M059J (cell line): ENCODE measurements at places on chromosomes 1 and 21. TPM values are rescaled to one million over a fixed set of nuclear protein-coding genes. Genes with fewer than 3 reads are reported as not detected.

CFHR4 gene
- total RNA-seq, result not detected in 2 replicates

NBPF10 gene
- total RNA-seq, result 0.66 and 1.4 TPM in 2 replicates

LRRC8C gene
- total RNA-seq, result 4.8 and 6.1 TPM in 2 replicates

ABCA4 gene
- total RNA-seq, result 0.15 TPM in 1 of 2 replicates, not detected in the other

CLSTN1 gene
- total RNA-seq, result 58.6 and 97.5 TPM in 2 replicates

LSM10 gene
- 6.8 and 7.6 TPM in 2 replicates for total RNA-seq

CFAP74 gene
- total RNA-seq, result not detected in 2 replicates

AKNAD1 gene
- 0.37 and 2.3 TPM in 2 replicates for total RNA-seq

SPEN gene
- total RNA-seq, result 15.9 and 28.9 TPM in 2 replicates

- no peak for DNase-seq
Observed at GRCh38 chr21:34852448-34852847, 183.7 kb downstream of the CLIC6 start.

DNA sequence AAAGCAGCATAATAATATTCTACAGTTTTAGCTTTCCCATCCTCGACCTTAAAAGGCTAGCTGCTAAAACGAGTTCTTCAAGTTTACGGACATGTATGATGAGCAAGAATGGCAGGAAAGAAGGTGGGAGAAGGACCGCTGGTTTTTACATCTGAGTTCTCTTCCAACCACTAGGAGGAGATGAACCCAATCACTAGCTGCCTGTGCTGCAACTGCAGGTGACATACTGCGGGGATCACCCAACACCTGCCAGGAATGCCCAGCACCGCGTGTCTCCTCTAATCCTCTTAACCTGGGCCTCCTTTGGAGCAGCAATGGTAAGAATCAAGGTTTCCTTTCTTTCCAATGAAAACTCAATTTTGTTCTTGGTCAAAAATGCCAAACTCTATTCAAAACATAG lies 23.5 kb downstream of the TOR3A start:
- no peak for DNase-seq

- DNase-seq, result no peak
Observed at GRCh38 chr1:195218428-195219212, 1389.6 kb downstream of the KCNT2 start.

DNA sequence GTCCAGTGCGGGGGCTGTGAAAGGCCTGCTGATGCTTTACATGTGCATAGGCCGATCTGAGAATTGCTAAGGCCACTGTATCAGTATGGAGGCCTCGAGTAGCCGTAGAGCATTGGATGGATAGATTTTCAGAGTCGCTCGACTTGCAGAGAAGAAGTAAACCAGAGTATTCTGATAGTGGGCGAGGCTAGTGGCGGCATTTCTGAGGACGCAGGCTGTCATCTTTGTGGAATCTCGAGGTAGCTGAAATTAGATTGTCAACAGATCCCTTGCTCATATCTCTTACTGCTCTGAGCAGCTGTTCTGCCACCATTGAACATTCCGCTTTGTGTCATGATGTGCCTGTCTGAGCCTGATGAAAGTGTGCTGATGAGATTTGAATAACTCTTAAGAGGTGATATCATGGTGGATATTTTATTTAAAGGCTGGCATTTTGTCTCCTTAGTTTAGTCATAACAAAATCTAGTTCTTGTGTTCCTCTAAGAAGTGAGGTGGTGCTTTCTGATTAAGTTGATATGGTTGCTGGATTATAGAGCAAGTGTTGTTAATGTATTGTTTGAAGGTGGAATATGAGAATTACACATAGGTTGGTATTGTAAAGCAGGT lies 1.5 kb downstream of the KIF1B start:
- peak; percentile 50 for DNase-seq

DNA sequence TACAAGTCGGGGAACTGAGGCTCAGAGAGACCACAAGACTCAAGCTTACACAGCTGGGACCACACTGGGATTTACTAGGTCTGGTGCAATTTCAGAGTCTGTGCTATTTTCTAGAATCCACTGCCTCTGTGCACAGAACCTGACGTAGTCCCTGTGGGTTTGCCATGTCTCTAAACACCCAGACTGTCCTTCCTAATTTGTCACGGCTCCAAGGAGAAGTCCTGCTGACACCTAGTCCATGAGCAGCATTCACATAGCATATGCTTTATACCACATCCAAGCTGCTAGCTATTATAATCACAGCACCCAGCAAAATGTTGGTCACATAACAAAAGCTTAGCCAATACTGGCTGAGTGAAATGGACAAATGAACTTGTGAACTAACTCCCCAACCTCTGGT lies 79.0 kb upstream of the HMGB4 start:
- no peak for DNase-seq

DNA sequence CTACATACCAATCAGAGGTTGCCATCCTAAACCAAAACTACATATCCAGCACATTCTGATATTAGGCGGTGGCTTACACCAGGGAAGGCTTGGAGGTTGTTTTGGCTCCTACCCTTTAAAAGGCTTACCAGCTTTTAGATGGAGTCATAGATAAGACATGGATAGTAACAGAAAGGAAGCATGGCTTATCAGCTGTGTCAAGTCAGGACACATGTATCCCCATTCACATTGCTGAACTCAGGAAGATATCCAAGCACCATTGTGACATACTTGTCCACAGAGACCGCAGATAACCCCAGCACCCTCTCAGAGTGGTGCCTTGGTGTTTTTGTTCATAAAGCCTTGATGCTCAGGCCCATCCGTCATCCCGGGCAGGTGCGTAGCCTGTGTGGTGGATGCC lies 39.7 kb downstream of the ADARB1 start:
- no peak for DNase-seq

- no peak for DNase-seq
Observed at GRCh38 chr1:212431644-212432043, 1.1 kb upstream of the NENF start.

- no peak for DNase-seq
Observed at GRCh38 chr21:33367309-33367973, 35.8 kb upstream of the IFNGR2 start.

DNA sequence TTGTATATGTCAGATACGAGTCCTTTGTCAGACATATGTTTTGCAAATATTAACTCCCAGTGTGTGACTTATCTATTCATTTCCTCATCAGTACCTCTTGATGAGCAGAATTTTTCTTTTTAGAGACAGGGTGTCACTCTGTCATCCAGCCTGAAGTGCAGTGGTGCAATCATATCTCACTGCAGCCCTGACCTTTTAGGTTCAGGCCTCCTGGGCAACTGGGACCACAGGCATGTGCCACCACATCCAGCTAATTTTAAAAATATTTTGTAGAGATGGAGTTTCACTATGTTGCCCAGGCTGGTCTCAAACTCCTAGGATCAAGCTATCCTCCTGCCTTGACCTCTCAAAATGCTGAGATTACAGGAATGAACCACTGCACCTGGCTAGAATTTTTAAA lies 93.0 kb downstream of the HLCS start:
- DNase-seq, result peak; percentile 50

DNA sequence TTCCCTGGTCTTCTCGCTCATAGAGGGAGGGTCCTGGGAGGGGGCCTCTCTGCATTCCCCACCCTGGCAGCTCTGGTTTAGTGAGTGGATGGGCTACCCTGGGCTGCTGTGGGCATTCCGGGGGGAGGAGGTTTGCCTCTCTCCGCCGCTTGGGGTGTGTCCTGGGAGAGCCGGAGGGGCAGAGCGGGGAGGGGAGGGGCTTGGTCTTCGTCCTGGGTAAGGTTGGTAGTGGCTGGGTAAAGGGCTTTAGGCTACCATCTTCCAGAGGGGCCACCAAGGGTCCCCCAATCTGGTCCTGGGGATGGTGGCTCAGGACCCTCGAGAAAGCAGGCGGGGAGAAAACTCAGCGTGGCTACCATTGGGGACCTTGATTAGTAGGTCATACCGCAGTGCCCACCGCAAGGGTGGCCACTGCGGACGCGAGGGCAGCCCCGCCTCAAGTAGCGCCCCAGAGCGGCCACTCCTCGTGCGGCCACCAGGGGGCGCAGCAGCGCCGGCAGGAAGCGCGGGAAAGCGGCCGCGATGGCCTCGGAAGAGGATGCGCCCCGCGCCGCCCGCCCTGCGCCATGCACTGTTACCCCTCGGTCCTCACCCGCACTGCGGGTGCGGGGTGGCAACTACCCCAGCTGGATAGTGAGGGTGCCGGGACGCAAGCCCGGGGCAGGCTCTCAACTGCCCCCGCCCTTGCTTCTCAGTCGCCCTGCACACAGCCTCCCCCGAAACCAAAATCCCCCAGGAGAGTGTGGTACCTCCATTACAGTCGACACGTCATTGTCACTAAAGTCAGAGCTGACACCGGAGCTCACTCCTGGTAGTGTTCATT lies 44.1 kb upstream of the SLC25A33 start:
- DNase-seq, result peak; percentile 46

DNA sequence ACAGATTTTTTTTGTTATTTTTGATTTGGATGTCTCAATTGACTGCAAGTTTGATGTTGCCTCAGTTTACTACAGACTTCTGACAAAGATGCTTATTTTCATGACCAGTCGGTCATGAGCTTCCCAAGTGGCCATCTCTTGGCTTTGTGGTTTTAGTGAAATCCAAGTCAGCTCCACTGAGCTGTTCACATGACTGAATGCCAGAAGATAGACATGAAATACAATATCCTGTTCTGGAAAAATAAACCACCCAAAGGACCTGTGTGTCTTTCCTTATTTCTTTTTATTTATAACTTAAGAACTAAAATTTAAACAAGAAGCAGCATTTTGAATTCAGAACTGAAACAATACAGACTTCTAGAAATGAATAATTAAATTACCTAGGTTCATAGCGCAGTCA lies 89.3 kb downstream of the HMCN1 start:
- DNase-seq, result peak; percentile 54

DNA sequence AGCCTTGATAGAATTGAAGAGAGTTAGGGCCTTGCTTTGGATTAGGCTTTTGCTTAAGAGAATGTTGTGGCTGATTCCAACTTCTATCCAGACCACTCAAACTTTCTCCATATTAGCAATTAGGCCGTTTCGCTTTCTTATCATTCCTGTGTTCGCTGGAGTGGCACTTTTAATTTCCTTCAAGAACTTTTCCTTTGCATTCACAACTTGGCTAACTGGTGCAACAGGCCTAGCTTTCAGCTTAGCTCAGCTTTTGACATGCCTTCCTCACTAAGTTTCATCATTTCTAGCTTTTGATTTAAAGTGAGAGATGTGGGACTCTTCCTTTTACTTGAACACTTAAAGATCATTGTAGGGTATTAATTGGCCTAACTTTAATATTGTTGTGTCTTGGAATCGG lies 183.6 kb upstream of the L1TD1 start:
- no peak for DNase-seq

GRCh38 chr1:53061123-53061858 lies 722 bp upstream of the PODN start:
- DNase-seq, result no peak

DNA sequence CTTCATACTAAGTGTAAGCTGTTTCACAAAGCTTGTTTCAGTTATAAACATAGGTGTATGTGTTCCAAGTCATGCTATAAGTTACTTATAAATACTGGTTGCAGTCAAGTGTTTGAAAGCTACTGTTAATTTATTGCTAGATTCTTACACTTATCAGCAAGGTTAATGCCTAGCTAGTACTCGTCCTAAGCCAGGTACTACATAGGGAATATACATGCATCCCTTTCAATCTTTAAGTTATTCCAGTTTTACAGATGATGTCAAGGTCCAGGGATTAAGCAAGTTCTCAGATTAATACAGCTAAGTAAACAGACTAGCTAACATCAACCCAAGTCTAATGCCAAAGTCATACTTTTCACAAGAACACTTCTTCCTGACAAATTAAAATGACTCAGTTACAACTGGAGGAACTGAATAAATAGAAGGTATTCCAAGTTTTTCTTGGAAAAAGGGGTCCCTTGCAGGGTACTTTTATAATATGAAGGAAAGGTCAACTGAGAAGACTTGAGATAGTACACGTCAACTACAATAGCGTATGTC lies 652.2 kb upstream of the USP24 start:
- no peak for DNase-seq

- DNase-seq, result peak; percentile 88
Observed at GRCh38 chr1:168320800-168321450, 40.2 kb downstream of the TBX19 start.
